NCI-H2107 (cell line): ENCODE measurements at places on chromosomes 5 and 9.

DNA sequence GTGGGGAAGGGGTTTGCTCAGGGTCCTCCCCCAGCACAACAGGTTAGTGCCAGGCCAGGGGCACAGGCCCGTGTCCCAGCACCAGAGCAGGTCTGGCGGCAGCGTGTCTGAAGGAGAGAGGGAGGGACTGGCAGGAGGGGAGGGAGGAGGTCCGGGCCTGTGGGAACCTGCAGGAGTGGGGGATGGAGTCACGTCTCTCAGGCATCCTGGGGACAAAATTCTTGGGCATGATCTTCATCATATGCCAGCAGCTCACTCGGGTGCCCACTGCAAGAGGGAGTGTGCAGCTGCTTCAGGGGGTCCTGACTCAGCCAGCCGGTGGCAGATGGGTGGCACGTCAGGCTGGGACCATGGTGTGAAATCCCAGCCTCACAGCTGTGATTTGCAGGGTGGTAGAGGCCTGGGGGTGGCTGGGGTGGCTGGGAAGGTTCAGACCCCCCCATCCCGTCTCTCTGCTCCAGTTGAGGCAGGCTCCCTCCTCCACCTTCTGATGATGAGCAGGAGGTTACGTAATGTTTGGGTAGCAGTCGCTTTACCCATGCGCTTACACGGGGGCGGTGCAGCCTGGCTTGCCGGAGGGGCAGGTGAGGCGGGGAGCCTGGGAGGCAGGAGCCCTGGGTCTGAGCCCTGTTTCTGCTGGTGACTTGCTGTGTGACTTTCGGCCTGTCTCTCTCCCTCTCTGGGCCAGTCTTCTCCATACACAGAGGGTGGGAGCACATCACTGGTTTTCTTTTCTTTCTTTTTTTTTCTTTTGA, 40.5 kb downstream of the NCS1 start:
- DNase-seq, result no peak

GRCh38 chr5:75364571-75365280, 27.7 kb downstream of the HMGCR start:
- no peak for DNase-seq

DNA sequence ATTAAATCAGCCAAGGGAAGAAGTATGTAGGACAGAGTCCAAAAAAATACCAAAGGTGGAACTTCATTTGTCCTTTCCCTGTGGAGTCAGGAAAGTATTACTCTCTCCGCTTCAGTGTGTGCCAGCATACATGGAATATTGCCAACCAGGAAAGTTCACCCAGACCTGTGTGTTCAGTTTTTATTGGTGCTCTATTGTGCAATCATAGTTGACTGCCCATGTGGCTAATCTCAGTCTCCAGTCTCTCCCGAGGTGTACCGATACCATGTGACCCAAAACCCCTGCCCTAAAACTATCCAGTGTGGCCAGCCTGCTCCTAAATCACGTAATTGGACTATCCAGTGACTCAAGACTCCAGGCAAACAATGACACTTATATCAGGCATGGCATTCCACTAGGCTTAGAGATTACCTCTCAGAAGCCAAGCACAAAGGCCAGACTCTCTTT, 38.8 kb downstream of the NFX1 start:
- no peak for DNase-seq

DNA sequence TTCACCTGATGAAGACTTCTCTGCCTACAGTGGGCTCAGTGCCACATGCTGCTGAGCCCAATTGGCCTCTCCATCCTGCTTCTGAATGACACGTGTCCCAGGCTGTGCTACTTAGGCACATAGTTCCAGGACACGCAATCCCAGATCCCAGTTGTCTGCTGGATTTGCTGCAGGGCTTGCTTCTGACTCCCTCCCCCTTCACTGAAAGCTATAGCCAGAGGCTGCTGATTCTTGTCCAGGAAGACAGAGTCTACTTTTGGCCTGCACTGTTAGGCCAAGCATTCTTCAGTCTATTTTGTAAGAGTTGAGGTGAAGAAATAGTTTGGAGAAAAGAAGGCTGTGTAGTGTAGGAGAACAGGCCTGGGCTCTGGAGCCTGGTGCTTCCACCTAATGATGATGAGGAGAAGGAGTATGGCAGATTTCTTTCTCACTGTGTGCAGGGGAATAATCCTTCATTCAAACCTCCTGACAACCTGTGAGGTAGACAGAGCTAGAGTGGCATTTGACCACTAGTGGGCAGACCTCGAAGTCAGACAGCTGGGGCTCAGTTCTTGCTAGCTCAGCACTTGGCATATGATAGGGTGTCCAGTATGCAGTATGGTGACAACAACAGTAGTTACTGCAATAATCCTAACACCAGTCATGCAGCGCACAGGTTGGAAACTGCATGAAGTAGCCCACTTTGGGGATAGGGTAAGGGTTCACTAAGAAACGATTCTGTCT, 19.5 kb upstream of the ASPN start:
- no peak for DNase-seq

DNA sequence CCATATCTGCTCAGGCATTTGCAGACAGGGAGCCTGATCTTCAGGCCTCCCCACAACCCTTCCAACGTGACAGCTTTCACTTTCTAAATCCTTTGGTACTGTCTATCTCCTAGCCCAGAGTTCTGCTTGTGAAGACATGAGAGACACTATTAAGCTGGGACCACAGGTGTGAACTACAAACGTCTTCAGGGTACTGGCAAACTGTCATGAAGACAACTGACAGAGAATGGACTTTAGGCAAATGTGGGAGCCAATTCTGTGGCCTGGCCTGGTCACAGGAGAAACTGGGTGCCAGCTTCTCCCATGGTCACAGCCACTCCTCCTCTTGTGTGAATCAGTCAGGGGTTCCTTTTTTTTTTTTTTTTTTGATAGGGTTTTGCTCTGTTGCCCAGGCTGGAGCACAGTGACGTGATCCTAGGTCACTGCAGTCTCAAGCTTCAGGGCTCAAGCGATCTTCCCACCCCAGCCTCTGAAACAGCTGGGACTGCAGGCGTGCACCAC, 10.4 kb downstream of the TRIM14 start:
- DNase-seq, result no peak

DNA sequence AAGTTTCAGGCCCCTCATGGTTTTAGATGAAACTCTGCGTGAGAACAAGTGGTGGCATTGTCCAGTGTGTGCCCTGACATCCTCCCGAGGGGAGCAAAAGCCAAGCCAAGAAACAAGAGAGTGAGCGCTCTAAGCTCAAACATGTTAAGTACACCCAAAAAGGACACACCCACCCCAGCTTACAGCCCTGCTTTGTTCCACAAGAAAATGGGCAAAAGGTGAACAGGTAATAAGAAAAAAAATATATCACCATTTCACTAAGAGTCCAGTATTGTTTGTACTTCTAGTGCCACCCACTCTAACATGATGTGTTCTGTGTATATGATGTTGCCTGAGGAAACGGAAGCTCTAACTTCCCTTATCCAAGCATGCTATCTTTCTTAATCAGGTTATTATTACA, 278.2 kb downstream of the SLIT3 start:
- DNase-seq, result no peak

- DNase-seq, result no peak
Measured at GRCh38 chr9:5580650-5581049, 48.3 kb upstream of the RIC1 start.

DNA sequence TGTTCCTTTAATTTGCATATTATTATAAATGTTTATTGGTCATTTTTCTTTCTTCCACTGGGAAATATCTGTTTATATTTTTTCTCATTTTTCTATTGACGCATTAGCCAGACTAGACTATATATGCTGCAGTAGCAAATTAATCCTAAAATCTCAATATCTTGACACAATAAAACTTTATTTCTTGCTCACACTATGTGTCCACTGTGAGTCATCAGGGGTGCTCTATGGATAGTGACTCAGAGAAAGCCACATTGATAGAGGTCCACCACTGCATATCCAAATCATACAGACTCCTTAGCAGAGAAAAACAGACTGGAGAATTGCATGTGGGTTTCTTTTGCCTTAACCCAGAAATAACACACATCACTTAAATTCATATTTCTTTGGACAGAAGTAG, 20.8 kb downstream of the OR1L3 start:
- DNase-seq, result no peak

- no peak for DNase-seq
Measured at GRCh38 chr5:158619083-158619788, 480.5 kb downstream of the EBF1 start.

- no peak for DNase-seq
Measured at GRCh38 chr5:154276973-154277331, 86.4 kb downstream of the GALNT10 start.

GRCh38 chr5:10367579-10367978, 14.1 kb downstream of the MARCHF6 start:
- no peak for DNase-seq

DNA sequence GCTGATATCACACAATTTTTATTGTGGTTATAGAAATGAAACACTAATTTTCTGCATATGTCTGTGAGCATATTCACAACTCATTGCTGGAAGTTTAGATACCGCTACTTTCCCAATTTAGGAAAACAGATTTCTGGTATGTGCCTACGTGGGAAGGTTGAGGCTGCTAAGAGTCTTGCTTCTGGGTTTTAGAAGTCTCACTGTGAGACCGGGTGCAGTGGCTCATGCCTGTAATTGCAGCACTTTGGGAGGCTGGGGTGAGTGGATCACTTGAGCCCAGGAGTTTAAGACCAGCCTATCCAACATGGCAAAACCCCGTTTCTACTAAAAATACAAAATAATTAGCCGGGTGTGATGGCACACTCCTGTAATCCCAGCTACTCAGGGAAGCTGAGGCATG, 39.6 kb downstream of the UBAP1 start:
- no peak for DNase-seq

DNA sequence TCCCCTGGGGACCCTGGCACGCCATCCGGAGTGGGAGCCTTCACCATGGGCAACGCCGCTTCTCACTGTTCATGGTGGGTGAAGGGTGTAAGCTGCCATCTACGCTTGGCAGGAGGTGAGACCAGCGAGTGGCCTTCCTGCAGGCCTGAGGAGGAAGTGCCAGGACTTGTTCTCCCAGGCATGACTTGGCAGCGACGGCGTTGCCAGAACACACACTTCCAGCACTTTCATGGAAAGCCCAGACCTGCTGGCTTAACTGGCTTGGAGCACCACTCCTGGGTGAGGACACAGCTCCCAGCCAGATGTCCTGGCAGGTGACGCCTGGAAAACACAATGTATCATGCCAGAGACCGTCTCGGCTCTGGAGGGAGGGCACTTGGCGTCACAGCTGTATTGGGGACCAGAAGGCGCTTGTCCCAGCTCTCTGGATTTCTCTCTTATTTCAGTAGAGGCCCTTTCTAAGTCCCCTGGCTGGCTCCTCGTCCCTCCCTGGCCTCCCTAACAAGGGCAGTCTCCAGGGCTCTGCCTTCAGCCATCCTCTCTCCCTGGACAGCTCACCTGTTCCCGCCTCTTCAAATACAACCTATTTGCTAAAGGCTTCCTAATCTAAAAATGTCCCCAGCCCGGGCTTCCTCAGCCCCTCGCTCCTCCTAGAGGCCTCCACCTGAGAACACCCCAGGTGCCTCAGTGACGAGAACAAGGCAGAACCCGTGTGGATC, 188.3 kb downstream of the OLFM1 start:
- DNase-seq, result no peak

DNA sequence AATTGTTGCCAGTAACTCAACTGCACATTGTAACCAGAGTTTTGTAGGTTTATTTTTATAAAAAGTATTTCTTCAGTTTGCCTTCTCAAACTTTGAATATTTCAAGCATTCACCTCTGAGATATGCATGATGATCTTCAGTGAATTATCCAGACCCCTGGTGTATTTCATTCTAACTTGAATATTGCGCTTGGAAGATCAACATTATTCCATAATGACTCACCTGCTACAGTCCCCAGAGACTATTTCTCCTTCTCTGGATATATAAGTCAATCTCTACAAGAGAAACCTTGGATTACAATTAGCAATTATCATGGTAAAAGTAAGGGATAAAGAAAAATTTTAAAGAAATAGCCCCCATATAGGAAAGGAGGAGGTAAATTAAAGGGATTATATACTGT, 1041.0 kb downstream of the TLE1 start:
- DNase-seq, result no peak

- peak; percentile 3 for DNase-seq
Measured at GRCh38 chr5:127649018-127649439, at the start of gene CTXN3. Gene CTXN3 (plus strand): TSS chr5:127649082. CDS start chr5:127657522, 8,440 bp downstream.

DNA sequence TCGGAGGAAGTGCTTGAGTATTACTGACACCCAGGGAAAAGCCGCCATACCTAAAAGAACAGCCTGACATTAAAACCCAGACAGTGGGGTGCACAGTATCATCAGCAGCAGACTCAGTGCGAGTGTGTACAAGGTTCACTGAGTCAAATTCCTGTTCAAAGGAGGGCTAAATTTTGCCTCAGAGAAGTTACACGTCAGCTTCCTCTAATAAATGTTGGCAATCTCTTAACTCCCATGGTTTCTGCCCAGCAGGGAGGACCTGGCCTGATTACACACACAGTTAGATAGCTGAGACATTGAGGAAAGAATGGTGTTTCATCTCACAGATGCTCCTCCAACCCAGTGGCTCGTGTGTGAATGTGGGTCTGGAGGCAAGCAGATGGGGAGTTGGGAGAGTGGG, 38.2 kb downstream of the NIPSNAP3B start:
- no peak for DNase-seq

DNA sequence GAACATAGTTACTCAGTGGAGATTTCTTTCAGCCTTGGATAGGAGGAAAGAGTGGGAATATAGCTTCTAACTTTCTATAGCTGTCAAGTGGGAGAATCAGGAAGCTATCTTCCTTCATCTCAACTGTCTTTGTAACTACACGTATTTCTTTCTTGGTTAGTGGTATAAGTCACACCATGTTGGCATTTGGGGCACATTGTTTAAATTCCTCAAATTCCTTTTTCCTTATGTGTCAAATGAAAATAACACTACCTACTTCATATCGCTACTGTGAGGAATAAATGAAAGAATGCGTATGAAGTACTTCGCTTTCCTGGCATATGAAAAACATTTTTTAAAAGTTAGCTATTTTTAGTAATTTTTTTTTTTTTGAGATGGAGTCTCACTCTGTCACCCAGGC, 1082.5 kb upstream of the WWC1 start:
- no peak for DNase-seq

GRCh38 chr9:121930956-121931355, 162.2 kb downstream of the TTLL11 start:
- no peak for DNase-seq
